ENCODE measurements at places on chromosomes 6 and 20.
A peak's percentile ranks its signal among the peaks of the same experiment; 100 is the strongest.

DNA sequence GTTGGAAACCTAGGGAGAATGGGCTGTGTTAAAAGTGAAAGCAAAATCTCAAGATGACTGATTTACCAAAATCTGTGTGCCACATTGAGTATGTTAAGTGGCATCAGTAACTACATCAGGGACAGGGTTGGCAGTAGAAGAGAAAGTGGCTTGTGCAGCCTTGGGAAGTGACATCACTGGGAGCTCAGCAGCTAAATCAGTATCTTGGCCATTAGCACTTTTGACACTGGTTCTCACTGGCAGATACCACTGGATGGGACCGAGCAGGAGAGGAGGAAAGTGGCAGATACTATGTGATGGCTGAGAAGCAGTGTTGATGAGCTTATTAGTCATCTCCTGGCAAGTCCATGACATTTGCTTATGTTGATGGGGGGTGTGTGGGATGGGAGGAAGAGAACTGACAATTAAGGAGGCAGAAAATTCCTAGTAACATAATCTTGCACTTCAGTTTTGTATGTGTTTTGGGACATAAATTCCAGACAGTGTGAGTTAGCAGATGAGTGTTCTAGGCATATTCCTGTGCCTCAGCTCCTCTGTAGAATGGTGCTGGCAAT is 322.2 kb downstream of the SOX4 start:
- DNase-seq = no peak

DNA sequence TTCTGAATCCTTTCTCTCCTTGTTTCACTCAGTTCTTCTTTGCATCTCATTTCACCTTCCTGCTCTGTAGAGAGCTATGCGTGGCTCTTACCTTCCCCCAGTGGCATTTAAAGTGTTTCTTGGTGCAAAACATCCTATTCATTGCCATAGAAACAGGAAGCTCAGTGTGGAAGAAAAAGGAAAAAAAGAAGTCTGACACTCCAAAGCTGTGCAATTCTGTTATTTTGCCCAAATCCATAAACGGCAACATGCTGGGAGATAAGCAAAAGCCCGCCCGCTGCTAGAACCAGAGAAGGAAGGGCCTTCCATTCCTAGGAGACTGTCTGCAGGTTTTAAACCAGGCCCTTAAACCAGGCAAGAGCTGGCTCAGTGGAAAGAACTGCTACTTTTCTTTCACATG is 247.1 kb downstream of the HIVEP2 start:
- DNase-seq = no peak

GRCh38 chr20:62786157-62786556 is 10.1 kb upstream of the MRGBP start:
- no peak for DNase-seq

DNA sequence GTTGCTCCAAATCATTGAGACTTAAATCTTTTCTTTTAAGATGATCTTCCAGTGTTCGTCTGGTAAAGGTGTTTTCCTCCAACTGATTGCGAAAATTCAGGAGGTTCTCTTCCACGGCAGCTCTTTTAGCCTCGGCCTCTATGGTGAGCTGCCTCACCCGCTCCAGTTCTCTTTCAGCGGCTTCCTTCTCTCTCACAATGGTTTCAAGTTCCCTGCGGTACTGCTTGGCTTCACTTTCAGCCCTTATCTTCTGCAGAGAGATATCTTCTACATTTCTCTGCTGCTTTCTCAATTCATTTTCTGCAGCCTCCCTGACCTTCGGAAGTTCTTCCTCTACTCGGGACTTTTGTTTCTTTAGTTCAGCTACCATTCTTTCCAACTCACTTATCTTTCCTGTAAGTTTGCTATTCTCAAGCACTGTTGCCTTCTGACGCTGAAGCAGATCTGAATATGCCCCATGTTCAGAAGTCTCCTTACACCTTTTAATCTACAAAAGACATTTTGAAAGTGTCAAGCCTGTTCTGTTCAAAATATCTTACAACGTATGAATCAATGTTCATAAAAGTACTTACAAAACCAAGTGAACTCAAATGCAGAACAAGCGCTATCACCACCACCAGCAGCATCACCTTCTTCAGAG is 22.3 kb downstream of the DST start:
- DNase-seq = no peak

GRCh38 chr20:34180460-34181120 is 60.6 kb upstream of the ASIP start:
- DNase-seq = no peak

DNA sequence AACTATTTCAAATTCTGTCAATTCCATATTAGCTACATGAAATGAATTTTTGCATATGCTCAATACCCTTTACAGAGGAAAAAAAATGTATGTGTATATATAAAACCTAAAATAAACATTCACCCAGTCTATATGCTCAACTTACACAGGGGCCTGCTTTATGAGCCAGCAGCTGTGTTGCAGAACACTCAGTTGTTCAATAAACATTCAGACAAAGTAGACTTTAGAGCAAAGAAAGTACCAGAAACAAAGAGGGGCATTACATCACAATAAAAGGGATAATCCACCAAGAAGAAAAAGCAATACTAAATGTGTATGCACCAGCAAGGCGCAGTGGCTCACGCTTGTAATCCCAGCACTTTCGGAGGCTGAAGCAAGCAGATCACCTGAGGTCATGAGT is 9.5 kb downstream of the COQ3 start:
- no peak for DNase-seq

DNA sequence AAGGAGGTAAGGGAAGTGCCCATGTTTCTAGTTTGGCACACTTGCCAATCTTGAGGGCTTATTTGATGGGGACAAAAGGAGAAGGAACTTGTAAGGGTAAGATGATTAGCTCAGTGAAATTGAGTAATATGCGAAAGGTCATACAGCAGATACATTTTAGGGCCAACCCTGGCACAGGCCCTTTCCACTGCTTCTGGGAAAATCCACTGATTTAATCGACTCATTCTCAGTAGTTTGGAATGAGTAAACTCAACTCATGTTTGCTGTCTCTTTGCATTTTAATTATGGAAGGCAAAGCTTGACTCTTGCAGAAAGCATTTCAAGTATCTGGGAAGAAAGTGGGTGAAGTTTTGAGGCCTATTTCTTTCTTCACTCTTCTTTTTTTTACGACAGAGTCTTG is 20.0 kb downstream of the PHF20 start:
- peak; percentile 87 for DNase-seq

GRCh38 chr20:57387463-57387862 is 3.7 kb upstream of the RBM38 start:
- no peak for DNase-seq

DNA sequence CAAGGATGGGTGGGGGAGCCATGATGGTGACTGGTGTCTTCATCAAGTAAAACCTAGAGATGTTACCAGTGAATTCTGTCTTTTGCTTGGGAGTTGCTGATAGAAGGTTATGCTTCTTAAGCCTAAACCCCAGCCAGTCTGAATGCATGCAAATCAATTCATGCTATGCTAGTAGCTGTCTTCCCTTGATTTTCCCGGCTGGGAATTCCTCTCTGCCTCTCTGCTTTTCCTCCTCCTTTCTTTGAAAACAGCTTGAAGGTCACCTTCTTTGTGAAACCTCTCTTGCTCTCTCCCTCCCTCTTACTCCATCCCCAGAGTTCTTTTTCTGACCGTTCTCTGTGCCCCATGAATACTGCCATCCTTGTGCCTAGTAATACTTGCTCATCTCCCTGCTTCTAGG is 58.9 kb downstream of the TMEM200A start:
- DNase-seq = no peak

DNA sequence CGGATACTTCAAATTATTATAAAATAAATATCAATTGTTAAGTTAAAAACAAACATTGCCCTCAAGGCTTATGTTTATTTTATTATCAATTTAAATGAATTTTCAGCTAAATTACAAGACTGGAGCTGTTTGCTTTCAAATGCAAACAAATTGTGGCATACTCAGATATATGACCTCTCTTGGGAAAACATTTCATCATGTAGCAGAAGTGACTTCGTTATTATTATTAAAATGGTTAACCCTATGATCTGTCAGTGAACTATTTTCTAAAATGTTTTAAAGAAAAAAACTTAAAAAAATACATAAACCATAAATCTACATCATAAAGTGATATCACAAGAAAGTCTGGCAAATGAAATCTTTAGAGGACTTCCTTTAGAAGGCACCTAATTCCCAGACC is 72.5 kb downstream of the MAN1A1 start:
- DNase-seq = no peak

DNA sequence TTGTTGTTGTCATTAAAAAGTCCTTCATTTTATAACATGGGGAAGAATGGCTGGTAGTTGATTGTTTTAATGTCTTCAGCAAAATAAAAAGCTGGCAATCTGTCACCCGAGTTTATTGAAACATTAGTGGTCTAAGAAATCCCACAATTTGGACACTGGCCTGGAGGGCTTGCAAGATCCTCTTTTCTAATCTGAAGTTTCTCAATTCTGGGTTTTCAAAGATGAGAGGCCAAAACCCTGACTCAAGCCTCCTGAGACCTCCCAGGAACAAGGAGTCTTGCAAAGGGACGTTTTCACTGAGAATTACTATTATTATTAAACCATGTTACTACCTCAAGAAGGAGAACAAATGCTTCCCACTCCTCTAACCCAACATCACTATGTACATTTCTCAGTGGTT is 19.5 kb downstream of the MAP1LC3A start:
- no peak for DNase-seq

DNA sequence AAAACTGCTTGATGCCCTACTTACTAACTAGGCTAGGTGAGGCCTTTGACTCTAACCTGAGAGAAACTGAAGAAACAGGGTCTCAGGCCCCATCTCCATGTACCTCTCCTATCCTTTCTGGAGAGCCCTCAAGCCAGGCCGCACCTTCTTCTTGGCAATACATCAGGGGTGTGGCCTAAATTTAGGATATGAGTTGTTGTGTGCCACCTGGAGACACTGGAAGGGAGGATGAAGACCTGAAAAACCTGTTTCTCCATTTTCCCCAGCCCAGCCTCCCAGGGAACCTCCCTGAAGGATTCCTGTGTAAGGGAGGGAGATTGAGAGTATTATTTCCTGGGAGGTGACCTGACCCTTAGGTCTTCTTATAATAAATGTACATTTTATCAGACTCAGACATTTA is 3.1 kb downstream of the LY6G6D start:
- no peak for DNase-seq

DNA sequence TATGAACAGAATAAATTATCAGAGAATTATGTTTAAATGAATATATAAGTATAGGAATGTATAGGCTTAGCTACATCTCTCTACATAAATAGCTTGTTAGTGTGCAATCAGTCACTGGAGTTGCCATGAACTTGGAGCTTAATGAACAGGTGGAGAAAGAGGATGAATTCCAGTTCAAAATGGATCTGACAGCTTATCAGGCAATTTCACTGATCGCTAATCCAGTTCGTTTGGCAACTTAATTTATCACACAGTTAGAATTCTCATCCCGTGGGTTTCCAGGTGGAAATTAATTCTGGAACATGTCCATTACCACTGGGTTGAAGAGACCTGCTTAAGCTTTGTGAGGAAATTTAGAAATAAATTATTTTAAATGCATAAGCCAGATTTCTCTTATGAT is 118.1 kb downstream of the MACROD2 start:
- DNase-seq = no peak

- DNase-seq = no peak
These were observed 298.4 kb downstream of the BCKDHB start for GRCh38 chr6:80404889-80405288.

DNA sequence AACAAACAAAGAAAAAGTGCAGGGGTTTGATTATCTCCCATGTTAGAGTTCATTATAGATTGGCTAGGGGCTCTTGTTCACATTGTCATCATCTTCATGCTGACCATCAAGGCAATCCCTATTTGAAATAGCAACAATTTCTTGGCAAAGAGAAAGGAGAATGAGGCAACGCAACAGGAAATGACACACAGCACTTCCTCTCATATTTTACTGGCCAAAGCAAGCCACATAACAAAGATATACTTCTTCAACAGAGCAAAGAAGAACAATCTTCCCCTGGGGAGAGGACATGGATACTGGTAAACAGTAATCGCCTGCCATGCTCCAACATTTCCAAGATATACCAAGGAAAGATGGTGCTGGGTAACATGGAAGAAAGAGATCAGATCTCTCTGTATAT is 29.8 kb downstream of the EPM2A start:
- DNase-seq = peak; percentile 94

DNA sequence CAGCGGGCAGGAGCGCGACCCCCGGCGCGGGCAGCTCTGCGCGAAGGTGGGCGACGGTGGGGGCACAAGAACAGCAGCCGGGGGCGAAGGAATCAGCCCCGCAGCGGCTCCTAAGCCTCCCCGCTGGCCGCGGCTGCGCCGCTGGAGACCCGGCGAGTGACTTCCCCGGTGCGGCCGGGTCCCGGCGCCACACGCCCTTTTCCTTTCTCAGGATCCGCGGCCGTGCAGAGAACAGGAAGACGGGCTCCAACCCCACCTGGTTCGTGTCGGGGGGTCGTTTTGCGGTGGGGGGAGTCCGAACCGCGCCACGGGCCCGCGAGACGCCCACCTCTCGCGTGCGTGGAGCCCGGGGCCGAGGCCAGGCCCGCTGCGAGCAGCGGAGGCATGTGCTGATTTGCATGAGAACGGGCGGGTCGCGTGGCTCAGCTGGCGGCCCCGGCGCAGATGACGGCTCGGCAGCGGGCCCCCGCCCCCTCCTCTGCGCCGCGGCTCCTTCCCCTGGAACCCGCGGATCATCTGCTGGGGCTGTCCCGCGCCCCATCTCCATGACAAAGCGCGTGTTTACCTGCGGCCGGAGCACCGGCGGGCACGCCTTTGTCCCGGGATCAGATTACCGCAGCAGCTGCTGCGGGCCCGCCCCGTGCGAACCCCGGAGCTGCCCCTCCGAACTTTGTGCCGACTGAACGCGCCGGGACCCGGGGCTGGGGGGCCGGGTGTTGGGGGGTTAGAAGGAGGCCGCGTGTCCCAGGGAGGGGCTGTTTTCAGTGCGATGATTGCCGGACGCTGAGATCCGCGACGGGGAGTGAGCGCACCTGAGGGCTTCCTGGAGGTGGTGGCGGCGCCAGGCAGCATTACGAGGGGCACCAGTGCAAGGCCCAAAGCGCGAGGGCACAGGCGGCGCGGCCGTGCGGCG is 4.9 kb upstream of the DLL1 start:
- DNase-seq = no peak

DNA sequence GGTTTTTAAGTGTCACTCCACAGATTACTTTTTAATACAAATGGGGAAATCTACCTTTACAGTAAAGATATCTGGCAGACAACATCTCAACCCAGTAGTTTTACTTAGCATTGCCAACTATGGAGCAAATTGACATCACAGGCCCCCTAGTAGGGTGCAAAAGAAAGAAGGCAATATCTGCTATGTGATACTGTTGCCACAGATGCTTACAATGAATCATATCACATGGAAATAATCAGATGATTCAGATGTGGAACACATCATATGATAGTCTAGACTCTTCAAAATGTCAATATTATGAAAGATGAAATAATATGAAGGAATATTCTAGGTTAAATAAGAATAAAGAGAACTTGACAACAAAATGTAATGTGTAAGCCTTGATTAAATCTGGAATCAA is 322.5 kb downstream of the BMP2 start:
- no peak for DNase-seq

All from AML-193 (cell line).